ENCODE measurements at places on chromosomes 16 and 17. TPM values are rescaled to one million over a fixed set of nuclear protein-coding genes. Genes with fewer than 3 reads are reported as not detected.

The SKAP1 gene
- total RNA-seq, result not detected

The NOD2 gene
- not detected for total RNA-seq

The COX6A2 gene
- total RNA-seq, result not detected

The MLLT6 gene
- total RNA-seq, result 24.2 TPM

The TBC1D3H gene
- total RNA-seq, result not detected

The RAB26 gene
- total RNA-seq, result 0.97 TPM

The TVP23C gene
- total RNA-seq, result 45.4 TPM

The KRTAP4-3 gene
- not detected for total RNA-seq

GRCh38 chr17:2911035-2911754, 115.0 kb downstream of the RAP1GAP2 start:
- DNase-seq, result no peak

DNA sequence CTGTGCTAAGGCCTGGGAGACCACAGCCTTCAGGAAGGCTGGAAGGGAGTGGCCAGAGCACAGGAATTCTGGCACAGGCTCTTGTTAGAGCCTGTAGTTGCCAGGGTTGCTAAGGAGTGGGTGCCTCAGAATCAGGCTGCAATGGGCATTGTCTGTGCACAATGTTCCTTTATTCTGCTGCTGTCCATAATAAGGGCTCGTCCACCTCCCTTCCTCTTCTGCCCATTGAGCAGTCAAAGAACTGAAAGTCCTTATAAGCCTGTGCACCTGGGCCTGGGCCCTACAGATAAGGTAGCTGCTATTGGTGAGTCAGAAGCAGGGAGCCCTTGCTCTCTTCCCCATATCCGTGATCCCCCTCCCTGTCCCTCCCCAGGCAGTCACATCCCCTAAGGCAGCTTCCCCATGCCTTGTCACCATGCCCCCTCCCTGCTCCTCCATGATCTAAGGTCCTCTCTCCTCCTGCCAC, 5.4 kb upstream of the CNGB1 start:
- DNase-seq, result no peak

- no peak for DNase-seq
These were observed 10.7 kb upstream of the GSDMA start for GRCh38 chr17:39951924-39952679.

GRCh38 chr16:87953308-87954215, 2.3 kb downstream of the BANP start:
- no peak for DNase-seq

- DNase-seq, result no peak
These were observed 5.1 kb upstream of the RPL26 start for GRCh38 chr17:8387914-8388651.

- no peak for DNase-seq
These were observed 138.9 kb downstream of the GSG1L start for GRCh38 chr16:27924411-27925118.

All from fibroblast of villous mesenchyme (primary cell).